Right atrium auricular region (tissue), 2 donors: ENCODE measurements at places on chromosomes 11 and 22. TPM values are rescaled to one million over a fixed set of nuclear protein-coding genes. Genes with fewer than 3 reads are reported as not detected.

SLC22A6 gene
- total RNA-seq, result not detected

AIFM3 gene
- total RNA-seq, result 1.0 TPM

CSTF3 gene
- 8.7 TPM for total RNA-seq

PRG3 gene
- not detected for total RNA-seq

BTBD18 gene
- total RNA-seq, result not detected

CCDC82 gene
- total RNA-seq, result 9.6 TPM

TPBGL gene
- total RNA-seq, result 0.12 TPM

DEFB108B gene
- not detected for total RNA-seq

GRK2 gene
- 52.7 TPM for total RNA-seq

RAB30 gene
- total RNA-seq, result 19.0 TPM

KCNA4 gene
- total RNA-seq, result 5.0 TPM

SHANK2 gene
- total RNA-seq, result 0.07 TPM

P2RX6 gene
- total RNA-seq, result 5.4 TPM

GGTLC2 gene
- not detected for total RNA-seq

CCND1 gene
- total RNA-seq, result 101 TPM

MFRP gene
- not detected for total RNA-seq
